ENCODE measurements at places on chromosomes 5 and 9.

- DNase-seq = no peak
Observed at GRCh38 chr5:94040591-94041148, 299.3 kb upstream of the POU5F2 start.

DNA sequence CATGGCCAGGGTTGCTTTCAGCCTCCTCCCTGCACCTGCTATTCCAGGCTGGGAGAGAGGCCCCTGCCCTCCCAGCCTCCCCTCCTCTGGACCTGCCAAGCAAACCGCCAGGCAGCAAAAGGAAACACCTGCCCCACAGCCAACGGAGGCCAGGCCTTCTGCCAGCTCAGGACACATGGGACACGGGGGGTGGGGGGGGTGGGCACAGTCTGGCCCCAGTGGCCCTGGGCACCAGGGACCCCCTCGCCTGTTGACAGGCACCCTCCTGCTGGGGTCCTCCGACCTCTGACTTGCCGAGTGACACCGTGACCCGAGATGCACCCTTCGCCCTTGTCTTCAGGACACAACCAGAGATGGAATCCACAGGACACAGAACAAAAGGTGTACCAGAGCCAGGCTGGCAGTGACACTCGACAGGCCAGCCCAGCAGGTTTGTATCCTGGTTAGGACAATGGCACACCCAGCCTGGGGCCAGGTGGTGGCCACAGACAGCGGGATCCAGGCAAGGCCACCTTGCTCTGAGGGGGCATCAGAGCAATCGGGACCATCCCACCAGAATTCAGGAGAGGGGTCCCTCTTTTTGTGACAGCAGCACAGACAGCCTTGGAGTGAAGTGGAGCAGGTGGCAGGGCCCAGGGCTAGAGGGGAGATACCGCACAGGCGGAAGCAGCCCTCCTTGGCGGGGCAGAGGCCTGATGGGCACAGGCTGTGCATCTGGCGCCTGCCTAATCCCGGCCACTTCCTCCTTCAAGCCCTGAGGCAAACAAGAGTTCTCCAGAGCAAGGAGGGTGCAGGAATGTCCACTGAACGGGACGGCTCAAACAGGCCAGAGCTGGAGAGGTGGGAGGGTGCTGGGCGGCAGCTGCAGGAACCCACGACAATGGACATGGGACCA is 1.3 kb upstream of the TMEM210 start:
- no peak for DNase-seq

- DNase-seq = no peak
Observed at GRCh38 chr5:17218353-17219005, 1.0 kb downstream of the BASP1 start.

- DNase-seq = no peak
Observed at GRCh38 chr9:107874137-107874536, 384.6 kb upstream of the KLF4 start.

DNA sequence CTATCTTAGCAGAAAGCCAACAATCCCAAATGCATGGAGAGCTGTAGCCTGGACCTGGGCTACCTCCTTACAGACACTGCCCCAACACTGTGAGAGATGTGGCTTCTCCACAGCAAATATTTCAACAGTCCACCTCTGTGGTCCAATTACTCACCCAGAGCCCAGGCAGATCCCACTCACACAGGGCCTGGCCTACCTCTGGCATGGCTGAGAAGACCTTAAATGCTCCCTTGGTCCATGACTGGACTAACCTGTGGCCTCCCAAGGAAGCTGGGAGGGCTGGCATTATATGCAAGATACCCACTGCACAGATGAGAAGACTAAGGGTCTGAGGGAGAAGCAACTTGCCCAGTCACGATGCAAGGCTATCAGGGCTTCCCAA is 22.8 kb upstream of the SLC25A51 start:
- no peak for DNase-seq

DNA sequence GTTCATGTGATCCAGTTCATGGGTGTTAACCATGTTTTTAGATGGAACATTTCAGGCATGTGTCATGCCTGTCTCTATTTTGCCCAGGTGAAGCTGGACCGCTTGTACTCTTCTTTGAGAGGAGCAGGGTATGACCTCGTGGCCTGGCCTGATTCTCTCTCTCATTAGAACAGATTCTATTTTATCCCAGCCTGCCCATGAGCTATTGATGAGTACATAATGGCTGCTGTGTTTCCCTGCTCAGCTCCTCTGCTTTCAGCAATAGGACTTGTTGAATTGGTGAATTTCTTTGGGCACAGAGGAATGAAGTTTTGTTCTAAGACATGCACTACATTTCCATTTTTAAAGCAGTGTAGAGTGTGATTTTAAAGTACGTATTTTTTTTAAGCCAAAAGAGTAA is 86.2 kb downstream of the HACD4 start:
- no peak for DNase-seq

DNA sequence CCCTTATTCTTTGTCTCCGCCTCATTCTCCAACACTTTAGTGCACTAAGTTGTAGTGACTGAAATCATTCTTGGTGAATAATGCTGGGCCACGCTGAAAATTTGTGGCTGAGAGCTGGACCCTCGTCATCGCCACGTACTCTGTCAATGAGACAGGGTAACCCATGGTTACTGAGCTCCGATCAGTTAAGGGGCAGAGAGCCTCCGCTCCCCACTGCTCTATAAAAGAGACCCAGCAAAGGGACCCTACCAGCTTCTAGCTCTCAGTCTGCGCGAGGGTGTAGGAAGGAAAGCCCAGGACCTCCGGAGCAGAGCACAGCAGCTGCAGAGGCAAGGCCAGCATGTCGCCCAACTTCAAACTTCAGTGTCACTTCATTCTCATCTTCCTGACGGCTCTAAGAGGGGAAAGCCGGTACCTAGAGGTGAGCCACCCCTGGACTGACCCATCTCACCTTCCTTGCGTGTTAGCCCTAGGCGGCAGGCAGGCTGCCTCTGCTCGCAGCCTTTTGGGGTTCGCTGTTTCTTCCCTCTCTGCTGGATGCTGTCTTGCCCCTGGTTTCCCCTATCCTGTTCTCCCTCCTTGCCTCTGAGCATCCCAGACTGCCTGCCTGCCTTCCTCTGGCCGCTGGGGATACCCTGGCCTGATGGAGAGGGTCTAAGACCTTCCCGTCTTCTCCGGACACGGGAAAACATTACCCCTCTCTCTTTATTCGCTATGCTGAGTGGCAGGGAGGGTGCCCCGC is at the start of gene CRHBP:
TSS of gene CRHBP (plus strand) at position 251 of the 742 bp plus-strand sequence. CDS start at position 341, 90 bp downstream.
- DNase-seq = no peak

DNA sequence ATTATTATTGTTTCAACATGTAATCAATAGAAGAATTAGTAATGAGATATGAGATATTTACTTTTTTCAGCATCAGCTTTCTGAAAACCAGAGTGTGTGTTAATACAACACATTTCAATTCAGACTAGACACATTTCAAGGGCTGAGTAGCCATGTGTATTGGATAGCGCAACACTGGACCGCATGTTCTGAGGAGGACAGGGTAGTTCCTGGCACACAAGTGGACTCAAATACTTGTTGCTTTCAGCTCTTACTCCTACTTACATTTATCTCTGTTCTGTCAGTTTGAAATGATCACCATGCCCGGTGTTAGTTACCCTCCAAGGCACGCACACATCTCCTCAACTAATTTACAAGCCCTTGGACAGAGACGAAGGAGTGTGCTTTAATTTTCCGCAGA is 126.6 kb downstream of the SLC24A2 start:
- DNase-seq = no peak

DNA sequence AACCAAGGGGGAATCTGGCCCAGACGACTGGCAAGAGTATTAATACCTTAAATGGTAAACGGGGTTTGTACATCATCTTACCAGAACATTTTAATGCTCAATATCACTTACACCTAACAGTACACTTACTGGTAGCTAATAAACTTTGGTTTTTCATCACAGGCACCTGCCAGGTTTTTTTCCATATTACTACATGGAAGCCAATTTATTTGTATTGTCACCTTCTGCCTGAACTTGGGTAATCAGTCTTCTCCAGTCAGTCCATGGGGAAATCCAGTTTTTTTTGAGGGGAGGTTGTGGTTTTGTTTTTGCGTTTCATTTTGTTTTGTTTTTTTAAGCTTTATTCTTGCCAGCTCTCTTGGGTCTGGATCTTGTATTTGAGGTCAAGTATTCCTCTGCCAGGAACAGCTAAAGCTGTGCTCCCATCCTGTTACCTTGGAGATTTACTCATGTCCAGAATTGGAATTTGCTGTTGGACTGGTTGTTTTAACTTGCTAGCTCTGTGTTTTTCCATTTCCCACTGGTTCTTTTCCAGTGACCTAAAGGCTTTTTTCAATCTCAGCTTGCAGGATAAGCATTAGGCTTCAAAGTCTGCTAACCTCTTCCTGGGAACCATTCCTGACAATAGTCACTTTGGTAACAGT is 11.1 kb upstream of the NADK2 start:
- DNase-seq = no peak

- no peak for DNase-seq
Observed at GRCh38 chr5:165783024-165783423, 2277.6 kb downstream of the MAT2B start.

DNA sequence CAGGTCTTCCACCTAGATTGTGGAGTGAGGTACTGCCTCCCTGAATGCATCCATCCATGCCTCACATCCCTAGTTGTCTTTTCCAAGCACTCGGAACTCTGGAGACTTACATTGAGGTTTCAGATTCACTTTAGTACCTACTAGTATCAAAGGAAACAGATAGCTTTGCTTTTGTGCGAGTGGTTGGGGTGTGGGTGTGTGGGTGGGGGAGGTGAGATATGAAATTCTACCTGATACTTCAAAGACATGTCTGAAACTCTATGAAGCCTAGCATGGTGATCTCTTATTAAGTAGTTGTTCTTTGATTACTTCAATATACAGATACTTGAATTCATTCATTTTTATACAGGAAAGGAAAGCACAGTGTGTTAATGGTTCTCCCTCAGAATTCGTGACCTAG is 64.4 kb downstream of the MCCC2 start:
- no peak for DNase-seq

- DNase-seq = no peak
Observed at GRCh38 chr5:138470322-138471051, 5.2 kb downstream of the EGR1 start.

DNA sequence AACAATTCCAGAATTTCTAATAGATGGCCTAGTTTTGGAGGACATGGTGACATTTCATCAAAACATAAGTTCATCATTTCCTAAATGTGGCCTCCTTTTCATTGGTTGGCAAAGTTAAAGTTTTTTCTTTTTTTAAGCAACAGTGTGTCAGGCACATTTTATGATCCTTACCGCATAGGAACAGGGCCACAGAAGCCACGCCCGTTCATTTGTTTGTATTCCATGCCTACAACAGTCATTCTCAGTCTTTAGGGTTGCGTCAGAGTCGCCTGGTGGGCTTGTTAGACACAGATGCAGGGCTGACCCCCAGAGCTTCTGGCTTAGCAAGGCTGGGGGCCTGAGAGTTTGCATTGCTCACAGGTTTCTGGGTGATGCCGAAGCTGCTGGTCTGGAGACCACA is 130.2 kb downstream of the HSD17B3 start:
- no peak for DNase-seq

DNA sequence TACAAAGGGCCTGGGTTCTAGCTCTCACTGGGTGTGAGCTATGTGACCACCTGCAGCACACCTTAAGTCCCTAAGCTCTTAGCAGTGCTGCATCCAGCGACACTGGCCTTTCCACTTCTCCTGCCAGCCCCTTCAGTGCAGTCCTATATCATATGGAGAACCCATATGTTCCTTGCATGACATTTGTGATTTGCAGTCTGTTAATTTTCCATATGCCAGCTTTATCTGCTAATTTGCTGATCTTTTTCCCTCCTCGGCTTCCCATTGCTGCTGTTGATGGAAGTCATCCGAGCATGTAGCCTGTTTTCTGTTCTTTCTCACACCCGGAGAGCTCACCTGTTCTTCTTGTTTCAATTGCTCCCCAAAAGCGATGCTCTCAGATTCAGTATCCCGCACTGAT is 23.2 kb downstream of the PRDM6 start:
- DNase-seq = no peak

- DNase-seq = no peak
Observed at GRCh38 chr9:78677326-78677725, 380.4 kb downstream of the PSAT1 start.

GRCh38 chr5:9170026-9170425 is 375.8 kb downstream of the SEMA5A start:
- DNase-seq = no peak

DNA sequence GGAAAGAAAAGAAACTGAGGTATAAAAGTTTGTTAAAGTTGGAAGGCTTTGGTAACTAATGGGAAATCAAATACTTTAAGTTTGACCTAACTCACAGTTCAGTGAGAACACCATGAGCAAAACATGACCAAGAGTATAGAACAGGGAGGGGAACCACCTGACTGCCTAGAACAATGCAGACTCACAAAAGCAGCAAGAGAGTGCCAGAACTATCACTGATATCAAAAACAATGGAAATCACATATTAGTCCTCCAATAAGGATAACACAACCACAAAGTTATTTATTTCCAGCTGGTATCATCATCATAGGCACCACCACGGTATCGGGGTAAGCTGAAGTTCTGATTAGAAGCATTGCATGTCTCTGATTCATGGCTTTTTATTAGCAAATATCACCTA is 77.5 kb downstream of the TRPM6 start:
- DNase-seq = no peak

DNA sequence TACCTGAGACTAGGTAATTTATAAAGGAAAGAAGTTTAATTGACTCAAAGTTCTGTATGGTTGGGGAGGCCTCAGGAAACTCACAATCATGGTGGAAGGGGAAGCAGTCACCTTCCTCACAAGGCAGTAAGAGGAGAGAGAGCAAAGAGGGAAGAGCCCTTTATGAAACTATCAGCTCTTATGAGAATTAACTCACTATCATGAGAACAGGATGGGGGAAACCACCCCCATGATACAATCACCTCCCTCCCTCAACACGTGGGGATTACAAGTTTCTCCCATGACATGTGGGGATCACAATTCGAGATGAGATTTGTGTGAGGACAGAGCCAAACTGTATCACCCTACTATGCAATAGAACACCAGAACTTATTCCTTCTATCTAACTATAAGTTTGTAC is 27.9 kb downstream of the CD274 start:
- no peak for DNase-seq

GRCh38 chr9:23582836-23583235 is 243.2 kb downstream of the ELAVL2 start:
- no peak for DNase-seq

GRCh38 chr5:57324181-57324580 is 150.3 kb downstream of the GPBP1 start:
- DNase-seq = no peak

GRCh38 chr9:98037357-98037756 is 19.2 kb upstream of the NANS start:
- DNase-seq = no peak

- no peak for DNase-seq
Observed at GRCh38 chr5:71658916-71659662, 60.0 kb upstream of the CARTPT start.

DNA sequence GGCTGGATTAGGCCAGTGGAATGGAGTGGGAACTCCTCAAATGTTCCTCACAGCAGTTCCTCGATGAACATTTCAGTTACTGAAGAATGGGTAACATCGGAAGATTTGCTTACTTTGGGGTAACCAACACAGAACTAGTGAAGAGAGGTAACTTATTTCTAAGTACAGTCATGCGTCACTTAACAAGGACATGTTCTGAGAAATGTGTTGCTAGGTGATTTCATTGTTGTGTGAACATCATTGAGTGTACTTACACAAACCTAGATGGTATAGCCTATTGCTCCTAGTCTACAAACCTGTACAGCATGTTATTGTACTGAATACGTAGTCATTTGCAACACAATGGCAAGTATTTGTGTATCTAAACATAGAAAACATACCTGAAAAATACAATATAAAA is 228.3 kb downstream of the MAST4 start:
- no peak for DNase-seq

All from NCI-H1105 (cell line).